Activated naive CD8-positive, alpha-beta T cell treated with anti-CD3 and anti-CD28 coated beads, Interleukin-2, amount 50 U/mL, for 16 hours (primary cell): ENCODE measurements at places on chromosomes 11 and 22.

DNA sequence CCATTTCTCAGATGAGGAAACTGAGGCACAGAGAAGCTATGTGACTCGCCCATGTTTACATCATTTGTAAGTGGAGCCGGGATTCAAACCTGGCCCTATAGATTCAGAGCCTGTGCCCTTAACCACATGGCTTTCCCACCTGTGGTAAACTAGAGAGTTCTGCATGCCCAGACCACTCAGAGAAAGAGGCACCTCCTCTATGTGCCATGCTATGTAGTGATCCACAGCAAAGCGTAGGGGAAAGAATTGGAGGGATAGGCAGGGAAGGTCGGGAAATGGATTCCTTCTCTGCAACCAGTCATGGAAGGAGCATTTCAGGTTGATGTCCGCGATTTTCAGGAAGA is 15.4 kb upstream of the POU2AF2 start:
- DNase-seq, result no peak

DNA sequence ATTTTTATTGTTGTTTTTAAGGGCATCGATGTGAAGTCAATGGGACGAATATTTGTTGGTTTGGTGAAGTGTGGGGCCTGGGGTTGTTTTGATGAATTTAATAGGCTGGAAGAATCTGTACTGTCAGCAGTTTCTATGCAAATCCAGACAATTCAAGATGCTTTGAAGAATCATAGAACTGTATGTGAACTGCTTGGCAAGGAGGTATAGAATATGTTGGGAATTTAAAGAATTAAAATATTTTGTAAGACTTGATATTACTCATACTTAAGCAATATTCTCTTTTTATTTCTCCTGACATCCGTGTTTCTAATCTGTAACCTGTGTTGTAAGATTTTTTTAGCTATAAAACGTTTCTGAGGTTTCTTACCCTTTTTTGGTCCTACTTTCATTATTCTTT is 61.6 kb downstream of the DYNC2H1 start:
- no peak for DNase-seq

DNA sequence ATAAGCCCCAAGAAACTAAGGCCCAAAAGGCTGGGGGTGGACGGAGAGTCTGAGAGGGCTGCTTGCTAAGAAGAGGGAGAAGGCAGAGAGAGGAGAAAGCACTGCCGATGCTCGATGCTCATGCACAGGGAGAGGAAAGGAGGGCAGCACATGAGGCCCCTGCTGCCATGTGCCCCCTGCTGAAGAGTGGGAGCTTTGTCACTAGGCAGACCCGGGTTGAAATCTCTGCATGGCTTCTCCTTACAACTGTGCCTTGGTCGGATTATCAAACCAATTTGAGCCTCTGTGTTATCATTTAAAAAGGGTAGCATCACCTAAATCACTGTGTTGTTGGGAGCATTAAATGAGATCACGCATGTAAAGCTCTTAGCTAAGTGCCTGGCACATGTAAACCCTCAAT is 330.5 kb downstream of the NXPE2 start:
- no peak for DNase-seq

DNA sequence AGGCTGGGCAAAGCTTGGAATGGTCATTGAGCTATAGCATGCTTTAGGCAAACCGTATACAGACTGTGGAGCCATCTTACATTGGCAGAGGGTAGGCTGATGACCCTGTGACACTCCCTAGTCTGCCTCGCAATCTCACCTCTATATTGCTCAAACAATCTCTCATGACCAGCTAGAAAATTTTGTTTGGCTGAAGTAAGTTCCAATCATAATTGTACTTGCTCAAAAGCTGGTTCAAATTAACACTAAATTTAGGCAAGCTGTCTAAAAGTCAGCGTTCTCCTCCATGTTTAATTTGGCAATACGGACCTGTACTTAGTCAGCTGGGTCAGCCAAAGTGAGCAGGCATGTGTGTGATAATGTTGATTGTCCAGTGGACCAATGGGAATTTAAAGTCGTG is 133.0 kb downstream of the SWAP70 start:
- DNase-seq, result no peak

GRCh38 chr11:64598106-64598796 is 7.2 kb downstream of the SLC22A12 start:
- DNase-seq, result no peak

DNA sequence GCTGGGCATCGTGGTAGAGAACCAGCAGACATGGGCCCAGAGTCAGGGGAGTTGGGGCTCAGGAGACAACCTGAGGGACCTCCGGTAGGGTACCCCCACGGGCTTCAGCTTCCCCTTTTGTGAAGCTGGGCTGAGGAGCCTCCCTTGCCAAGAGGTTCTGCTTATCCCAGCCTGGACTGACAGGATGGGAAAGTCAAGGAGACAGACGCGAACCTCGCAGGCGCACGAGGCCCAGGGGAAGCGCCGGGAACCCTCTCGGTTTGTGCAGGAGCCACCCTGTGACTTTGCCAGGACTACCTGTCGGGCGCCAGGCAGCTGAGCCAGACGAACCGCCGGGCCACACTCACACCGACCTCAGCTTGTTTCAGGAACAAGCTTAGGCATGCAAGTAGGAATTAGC is 566.1 kb downstream of the BRD1 start:
- DNase-seq, result no peak

DNA sequence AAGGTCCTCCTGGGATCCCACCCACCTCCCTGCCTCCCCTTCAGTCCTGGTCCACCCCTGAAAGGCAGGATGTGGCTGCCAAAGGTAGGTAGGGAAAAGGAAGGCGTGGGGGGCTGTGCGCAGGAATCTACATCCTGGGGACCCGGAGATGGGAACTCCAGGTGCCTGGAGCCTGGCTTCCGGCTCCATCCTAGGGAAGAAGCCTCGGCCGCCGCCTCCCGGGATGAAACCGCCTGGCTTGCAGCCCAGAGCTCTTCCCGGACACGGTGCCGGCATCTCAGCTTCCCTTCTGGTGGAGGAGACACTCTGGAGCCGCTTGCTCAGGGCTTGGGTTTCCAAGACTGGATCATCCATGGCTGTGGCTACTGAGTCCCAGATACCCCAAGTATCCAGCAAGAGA is 33.3 kb upstream of the PDGFB start:
- DNase-seq, result no peak

DNA sequence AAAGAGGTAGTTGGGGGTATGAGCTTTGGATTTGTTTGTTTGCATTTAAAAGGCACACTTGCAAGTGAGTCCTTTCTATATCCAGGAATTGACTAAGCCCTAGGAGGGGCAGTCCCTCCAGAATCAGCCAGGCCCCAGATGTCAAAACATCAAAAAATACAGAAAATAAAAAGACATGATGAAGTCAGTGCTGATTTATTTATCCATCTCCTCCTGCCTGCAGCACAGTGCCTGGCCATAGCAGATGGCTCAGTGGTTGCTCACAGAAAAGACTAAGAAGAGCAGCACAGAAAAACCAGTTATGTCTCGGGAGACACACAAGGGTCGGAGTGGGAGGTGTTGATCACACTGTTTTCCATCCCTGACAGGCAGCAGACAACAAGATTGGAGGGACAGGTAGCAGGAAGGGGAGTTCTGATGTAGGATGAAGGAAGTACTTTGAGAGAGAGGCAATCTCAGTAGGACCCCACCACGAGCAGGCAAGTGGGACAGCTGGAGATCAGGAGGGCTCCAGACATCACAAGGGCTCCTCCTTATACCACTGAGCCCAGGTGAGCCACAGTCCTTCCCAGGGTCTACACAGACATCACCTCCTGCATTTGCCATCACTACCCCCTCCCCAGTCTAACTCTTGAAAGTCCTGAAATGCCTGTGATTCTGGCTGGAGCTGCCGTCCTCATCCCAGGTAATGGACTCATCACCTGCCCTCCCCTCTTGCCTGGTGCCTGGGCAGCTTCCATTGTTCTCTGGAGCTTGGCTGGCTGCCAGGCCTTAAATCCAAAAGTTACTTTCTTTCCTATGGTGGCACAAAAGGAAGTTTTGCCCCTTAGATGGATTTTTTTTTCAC is 32.3 kb downstream of the TMPRSS5 start:
- no peak for DNase-seq

- no peak for DNase-seq
Measured at GRCh38 chr22:32585737-32586136, 111.1 kb downstream of the FBXO7 start.

DNA sequence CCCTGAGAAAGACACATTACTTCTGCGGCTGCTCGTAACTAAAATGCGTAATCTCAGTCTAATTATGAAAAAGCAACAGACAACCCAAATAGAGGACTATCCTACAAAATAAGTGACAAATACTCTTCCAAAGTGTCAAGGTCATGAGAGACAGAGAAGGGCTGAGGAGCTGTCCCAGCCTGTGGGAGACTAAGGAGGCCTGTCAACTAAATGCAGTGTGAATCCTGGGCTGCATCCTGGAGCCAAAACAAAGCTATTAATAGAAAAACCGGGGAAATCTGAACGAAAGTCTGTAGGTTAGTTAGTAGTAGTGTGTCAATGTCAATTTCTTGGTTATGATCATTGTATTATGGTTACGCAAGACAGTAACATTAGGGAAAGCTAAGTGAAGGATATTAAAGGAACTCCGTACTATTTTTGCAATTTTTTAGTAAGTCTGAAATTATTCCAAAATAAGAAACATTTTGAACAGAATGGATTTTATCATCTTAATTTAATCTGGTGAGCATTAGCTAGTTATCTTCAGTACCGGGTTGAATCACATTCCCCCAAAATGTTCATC is 39.8 kb upstream of the SLC35C1 start:
- no peak for DNase-seq

DNA sequence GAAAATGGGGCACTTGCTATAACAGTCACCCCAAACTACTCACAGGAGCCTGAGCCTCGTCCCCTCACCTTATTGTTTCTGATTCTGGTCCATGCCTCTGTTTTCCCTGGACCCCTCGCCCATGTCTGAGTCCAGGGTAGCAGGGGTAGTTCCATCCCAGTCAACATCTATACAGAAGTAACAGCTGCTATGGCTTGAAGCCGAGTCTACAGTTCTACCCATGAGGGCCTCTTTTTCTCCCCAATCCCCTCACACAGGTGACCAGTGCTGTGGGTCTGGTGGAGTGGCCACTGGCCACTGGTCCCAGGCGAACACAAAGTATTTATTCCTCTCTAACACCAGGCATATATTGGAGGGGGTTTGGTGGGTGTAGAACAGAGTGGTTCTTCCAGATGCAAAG is 116.4 kb downstream of the ZNF280B start:
- DNase-seq, result no peak

DNA sequence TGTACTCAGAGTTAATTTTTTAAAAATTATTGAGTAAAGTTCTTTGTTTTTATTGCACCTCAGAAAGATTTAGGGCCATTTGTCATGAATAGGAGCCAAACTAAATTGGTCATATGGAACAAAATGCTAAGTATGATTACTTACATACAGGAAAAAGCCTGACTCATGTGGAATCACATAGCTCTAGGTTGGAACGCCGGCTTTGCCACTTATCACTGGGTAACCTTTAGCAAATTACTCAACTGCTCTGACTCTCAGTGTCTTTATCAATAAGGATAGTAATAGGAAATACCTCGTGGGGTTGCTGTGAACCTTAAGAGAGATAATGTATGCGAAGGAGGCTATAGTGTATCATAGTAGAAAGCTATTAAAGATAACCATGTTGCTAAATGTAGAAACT is 638.5 kb downstream of the NELL1 start:
- no peak for DNase-seq

GRCh38 chr22:46428602-46429324 is 93.2 kb downstream of the TRMU start:
- DNase-seq, result no peak

DNA sequence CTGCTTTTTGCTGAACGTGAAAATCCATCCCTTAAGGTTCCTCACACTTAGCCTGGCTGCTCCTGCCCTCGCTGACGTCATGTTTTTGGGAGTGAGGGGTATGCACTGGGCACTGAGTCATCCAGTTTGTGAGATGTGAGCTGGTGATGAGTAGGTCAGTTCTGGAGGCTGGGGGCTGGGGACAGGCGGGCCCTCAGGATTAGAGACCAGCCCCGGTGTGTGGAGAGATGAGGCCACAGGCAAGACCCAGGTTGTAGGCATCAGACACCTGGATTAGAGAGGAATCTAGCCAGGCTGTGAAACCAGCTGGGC is 9.2 kb downstream of the KCNC1 start:
- no peak for DNase-seq

- no peak for DNase-seq
Measured at GRCh38 chr11:16883174-16883573, 131.0 kb downstream of the PLEKHA7 start.

DNA sequence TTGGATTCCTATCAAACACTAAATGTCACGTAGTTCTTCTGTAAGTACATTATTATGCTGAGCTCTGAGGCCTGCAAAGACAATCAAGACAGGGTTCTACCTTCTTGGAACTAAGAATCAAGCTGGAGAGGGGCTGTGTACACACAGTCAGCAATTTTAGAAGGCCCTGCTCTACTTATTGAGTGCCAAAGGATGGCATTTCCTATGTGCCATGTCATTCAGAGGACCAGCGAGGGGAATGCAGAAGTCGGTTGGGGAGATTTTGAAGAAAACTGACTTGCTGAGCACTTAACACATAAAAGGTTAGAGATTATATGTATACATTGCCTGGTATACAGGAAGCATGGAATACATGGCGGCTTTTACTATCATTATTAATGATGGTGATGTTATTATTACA is 5.3 kb downstream of the SLC37A2 start:
- no peak for DNase-seq

GRCh38 chr11:90795746-90796145 is 572.9 kb upstream of the CHORDC1 start:
- DNase-seq, result no peak

- no peak for DNase-seq
Measured at GRCh38 chr22:32340411-32340810, 17.3 kb upstream of the RFPL3 start.
